ENCODE measurements at places on chromosomes 16 and 17. TPM values are rescaled to one million over a fixed set of nuclear protein-coding genes. Genes with fewer than 3 reads are reported as not detected.

CHST4 gene
- total RNA-seq, result under 0.01 TPM

GJC1 gene
- total RNA-seq, result 69.7 TPM

CLEC16A gene
- total RNA-seq, result 16.5 TPM

CDRT15 gene
- not detected for total RNA-seq

SCPEP1 gene
- total RNA-seq, result 16.5 TPM

KRTAP4-2 gene
- total RNA-seq, result not detected

CDRT15L2 gene
- not detected for total RNA-seq

VAMP2 gene
- 2.3 TPM for total RNA-seq

Measured in IMR-90 (cell line).